Stimulated activated CD8-positive, alpha-beta memory T cell treated with anti-CD3 and anti-CD28 coated beads, Interleukin-4, amount 100 ng/mL, for 1 hour (primary cell): ENCODE measurements at places on chromosomes 4 and X.
A peak's percentile ranks its signal among the peaks of the same experiment; 100 is the strongest.

DNA sequence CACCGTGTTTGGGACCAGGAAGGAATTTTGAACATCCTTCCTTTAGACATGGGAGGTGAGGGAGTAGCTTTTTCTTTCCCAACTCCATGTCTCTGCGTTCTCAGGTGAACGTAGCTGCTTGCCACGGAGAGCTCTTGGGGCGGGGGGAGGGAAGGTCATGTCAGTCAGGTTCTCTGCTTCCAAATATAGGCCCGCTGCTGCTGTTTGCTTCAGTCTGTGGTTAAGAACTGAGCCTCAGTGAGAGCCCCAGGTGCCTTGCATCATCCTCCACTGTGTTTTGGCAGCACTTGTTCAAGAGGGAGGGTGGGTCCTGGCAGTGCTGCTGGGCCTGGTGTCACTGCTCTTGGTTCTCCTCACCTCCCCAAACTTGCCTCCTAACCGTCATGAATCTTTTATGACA lies 46.5 kb downstream of the HADH start:
- no peak for DNase-seq

GRCh38 chr4:79917246-79917645 lies 155.8 kb downstream of the ANTXR2 start:
- peak; percentile 4 for DNase-seq

DNA sequence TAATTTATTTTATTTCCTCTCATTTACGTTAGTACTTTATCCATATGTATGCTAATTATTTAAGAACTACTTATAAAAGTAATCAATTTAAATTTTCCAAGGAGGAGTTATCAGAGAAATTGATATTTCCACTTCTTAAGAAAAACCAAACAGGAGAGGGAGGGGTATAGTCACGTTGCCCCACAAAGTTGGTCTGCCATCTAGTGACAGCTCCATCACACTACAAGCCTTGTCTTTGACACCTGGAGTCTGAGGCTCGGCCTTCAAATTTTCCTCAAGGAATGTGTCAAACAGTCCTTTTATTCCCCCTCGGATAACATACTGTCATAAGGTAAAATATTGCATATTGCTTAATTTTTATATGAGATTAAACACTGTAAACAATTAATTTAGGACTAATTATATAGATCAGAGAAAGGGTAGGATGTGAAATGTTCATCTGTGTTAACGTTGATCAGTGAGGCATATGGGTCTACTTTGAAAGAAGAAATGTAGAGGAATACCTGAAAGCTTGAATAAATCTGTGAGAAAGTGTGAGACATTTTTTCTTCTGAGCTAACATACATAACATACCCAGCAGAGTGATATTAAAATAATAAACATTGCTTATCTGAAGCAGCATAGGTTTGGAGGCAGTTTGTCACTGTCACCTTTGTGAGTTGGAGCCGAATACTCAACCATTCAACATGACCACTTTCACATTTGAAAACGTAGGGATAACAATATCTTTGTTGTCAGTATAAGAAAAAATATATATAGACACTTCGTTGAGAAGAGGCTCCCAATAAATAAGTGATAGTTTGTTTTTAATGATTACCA lies 114.4 kb downstream of the GLRA3 start:
- no peak for DNase-seq

- no peak for DNase-seq
Measured at GRCh38 chr4:92012899-92013867, 290.6 kb upstream of the GRID2 start.

DNA sequence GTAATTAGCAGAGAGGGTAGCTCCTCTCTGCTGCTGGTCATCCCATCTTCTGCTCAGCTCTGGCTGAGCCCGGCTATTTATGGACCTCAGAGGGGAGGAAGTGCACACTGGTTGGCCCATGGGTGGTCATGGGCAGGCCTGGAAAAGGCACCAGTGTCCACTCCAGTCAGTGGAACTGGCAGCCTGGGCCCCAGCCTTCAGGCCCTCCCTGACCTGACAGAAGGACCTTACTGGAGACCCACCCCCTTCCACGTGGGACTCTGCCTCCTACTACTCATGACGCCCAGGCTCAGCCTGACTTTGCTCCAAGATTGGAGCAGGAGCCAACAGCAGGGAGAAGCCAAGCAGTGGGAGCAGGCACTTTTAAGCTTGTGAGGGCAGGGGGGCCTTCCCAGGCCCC lies 8.0 kb upstream of the ART3 start:
- no peak for DNase-seq

GRCh38 chr4:108559911-108560310 lies 60.5 kb upstream of the RPL34 start:
- DNase-seq: no peak

GRCh38 chr4:158856852-158857251 lies 88.0 kb downstream of the FNIP2 start:
- DNase-seq: no peak

- DNase-seq: no peak
Measured at GRCh38 chrX:264634-265455, 16.3 kb upstream of the PLCXD1 start.
